H1 (cell line): ENCODE measurements at places on chromosomes 7 and 10. TPM values are rescaled to one million over a fixed set of nuclear protein-coding genes. Genes with fewer than 3 reads are reported as not detected.
A peak's percentile ranks its signal among the peaks of the same experiment; 100 is the strongest.

Gene PAPSS2
- 20.2 and 23.8 TPM in 2 replicates for total RNA-seq

Gene HECW1
- 10.5 and 12.7 TPM in 2 replicates for total RNA-seq

Gene CALML3
- not detected in 2 replicates for total RNA-seq

Gene MYL10
- total RNA-seq = 0.44 TPM in 1 of 2 replicates, not detected in the other

Gene PLA2G12B
- not detected in 2 replicates for total RNA-seq

Gene STX1A
- 9.9 and 13.5 TPM in 2 replicates for total RNA-seq

GRCh38 chr7:141342621-141343408 lies 208.4 kb upstream of the AGK start:
- DNase-seq = no peak

DNA sequence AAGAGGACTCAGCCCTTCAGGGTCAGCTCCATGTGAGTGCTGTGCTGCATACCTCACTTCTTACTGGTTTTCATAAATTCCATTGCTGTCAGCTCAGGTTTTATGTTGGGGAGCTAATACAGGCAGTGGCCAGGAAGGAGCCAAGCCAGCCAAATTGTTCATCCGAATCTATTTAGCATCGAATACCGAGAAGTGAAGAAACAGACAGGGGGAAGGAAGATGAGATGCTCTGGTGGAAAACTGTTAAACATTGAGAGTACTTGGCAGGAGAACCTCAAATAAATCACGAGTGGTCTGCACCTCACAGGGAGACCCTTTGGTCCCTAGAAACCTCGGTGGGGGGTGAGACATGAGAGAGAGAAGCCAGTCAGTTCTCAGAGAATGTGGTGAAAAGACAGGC lies 196.0 kb upstream of the TMEM72 start:
- DNase-seq = no peak

DNA sequence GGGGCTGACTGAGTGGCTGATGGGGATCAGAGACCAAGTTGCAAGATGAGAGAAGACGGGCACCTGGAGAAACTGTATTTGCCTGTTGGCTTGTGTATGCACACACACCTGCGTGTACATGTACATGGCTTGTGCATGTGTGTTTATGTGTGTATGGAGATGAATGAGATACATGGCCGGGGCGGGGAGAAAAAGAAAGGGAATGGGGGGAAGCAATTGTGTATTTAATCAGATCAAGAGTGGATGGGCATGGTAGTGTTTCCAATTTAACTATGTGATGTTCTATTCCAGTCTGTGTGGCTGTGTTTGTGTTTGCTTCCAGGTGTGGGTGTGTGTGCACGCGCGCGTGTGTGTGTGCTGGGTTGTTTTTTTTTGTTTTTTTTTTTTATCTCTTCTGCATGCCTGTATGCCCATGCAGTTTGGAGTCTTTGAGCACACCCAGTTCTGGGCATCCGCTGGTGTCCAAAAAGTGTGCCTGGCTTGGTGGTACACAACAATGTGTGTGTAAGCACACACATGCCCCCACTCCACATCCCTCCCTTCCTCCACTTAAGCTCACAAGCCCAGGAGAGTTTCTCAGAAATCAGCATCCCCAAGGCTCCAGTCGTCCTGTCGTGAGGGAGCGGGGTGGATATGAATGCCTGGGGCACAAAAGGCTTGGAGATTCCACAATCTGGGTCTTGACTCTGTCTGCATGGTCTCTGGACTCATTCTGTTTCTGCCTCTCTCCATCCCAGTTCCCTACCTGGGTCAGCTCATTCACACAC lies 2.5 kb upstream of the VGF start:
- no peak for DNase-seq

DNA sequence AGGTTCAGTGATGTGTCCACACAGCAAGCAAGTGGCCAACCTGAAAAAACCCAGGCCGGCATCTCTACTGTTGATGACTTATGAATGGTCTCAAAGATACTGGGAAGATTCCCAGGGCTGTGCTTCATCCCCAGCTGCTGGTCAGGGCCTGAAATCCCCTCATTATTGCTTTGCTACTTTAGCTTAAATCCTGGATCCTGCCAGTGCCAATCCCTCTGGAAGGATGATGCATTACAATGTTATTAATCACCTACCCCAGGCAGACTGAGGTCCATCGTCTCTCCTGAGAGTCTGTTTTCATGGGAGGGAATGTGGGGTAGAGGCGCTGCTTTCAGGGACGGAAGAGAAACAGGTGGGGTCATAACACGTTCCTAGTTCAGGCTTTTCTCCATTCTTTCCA lies 371.6 kb downstream of the RPS24 start:
- DNase-seq = no peak

- no peak for DNase-seq
Observed at GRCh38 chr10:62666275-62666674, 138.2 kb upstream of the ADO start.

DNA sequence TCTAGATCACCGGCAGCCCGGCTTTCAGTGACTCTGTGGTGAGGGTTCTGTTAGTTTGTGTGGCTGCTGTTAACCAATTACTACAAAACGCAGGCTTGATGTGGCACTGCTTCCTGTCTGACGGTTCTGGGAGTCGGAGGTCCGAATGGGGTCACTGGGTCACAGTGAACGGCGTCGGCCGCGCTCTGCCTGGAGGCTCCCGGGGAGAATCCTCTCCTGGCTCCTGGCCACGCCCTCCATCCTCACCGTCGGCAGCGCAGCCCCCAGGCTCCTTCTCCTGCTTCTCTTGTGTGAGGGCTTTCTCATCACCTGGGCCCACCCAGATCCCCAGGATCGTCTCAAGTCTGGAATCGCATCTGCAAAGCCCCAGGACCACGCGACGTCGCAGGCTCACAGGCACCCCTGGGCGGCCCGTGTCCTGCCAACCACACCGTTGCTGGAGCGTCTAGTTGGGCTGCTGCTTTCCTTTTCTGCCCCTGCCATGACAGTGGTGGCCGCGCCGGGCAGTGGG lies 31.8 kb upstream of the NKX6-2 start:
- no peak for DNase-seq

DNA sequence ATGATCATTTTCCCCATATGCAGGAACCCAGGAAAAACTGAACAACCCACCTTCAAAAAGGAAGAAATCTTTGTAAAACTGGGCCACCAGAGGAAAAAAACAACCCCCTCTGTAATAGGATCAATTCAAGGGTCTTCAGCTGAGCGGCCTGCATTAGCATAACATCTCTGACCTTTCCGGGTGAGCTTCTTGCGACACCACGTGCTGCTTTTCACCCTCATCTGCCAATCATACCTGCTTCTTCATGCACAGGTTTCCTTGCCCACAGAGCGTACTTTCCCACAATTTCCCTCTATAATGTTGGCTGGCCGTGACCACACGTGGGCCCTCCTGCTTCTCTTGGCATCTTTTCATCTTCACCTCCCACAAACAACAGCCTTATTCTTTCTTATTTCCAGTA lies 284.3 kb upstream of the NEBL start:
- DNase-seq = no peak

DNA sequence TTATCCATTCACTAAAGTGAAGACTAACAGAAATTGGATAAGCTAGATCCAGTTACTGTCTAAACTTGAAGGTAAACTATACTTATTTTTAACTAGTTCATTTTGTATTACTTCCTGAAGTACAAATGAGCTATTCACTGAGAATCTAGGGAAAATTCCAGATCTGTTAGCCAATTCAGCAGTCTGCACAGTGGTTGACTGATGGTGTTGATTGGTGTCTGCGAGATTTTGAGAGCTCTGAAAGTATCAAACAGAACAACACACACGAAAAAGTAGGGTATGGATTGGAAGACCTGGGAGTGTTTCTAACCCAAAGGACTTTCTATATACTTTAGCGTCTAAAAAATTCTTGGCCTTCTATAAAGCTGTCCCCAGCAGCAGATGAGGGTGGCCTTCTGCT lies 33.6 kb upstream of the AGR2 start:
- no peak for DNase-seq

- DNase-seq = no peak
Observed at GRCh38 chr7:121752706-121753105, 120.3 kb upstream of the PTPRZ1 start.

DNA sequence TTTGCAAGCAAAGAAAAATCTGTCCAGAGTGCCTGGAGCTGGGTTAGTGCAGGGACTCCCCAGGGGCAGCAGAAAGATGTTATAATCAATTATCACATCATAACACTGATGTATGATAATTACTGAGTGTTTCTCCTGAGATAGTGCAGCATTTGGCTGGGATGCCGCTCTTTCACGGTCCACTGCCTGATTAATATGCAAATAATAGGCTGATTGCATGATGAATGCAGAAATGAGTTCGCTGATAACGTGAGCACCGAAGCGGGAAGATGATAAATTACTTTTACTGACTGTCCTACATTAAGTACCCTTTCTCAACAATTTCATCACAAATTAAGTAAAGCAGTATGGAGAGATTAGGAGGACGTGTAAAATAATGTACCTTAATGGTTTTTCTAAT lies 71.4 kb upstream of the SH2B2 start:
- no peak for DNase-seq

DNA sequence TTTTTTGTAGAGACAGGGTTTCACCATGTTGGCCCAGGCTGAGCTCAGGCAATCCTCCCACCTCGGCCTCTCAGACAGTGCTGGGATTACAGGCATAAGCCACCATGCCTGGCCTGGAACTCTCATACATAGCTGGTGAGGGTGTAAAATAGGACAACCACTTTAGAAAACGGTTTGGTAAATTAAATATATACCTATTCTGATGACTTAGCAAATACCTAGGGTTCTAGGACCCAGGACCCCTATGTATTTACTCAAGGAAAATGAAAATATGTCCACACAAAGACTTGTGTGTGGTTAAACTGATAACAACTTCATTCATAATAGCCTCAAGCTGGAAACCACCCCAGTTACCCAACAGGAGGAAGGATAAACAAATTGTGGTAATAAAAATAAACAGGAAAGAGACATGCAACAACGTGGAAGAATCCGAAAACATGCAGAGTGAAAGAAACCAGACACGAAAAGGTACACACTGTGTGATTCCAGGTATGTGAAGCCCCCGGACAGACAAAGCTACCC lies 52.7 kb downstream of the CARD11 start:
- no peak for DNase-seq

- no peak for DNase-seq
Observed at GRCh38 chr10:13795653-13796555, 209.1 kb downstream of the PRPF18 start.

- no peak for DNase-seq
Observed at GRCh38 chr7:133945497-133945896, 181.6 kb upstream of the LRGUK start.

GRCh38 chr7:82360591-82361368 lies 82.8 kb downstream of the CACNA2D1 start:
- no peak for DNase-seq

DNA sequence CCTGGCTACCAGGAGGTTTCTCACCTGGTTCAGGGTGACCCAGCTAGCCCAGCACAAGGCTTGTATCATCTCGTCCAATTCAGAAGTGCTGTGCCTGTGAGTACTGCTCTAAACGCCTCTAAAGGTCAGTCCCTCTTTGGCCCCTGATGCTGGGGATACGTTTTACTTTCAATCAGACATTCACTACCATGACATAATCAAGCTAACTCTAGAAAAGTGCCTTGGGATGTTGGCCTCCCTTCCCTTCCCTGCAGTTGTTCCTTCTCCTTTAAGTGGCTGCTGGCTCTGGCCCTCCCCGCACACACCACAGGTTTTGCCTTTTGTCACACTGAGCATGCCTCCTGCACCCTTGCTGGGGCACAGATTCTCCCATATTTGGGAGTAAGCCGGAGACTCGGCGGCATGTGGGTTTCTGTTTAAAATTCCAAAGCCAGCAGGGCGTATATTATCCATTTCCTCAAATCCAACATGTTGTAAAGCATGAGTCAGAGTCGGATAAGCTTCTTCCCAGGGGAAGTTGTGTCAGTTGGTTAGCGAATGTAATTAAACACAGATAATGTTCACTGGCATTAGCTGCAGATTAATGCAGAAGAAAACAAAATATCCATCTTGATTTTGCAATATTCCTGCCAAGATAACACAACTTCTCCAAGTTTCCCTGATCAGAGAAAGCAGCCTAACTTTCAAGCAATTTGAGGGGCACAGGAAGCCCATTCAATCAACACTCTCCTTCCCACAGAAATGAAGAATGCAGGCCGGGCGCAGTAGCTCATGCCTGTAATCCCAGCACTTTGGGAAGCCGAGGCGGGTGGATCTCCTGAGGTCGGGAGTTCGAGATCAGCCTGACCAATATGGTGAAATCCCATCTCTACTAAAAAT lies 31.8 kb upstream of the VCL start:
- DNase-seq = peak; percentile 96

DNA sequence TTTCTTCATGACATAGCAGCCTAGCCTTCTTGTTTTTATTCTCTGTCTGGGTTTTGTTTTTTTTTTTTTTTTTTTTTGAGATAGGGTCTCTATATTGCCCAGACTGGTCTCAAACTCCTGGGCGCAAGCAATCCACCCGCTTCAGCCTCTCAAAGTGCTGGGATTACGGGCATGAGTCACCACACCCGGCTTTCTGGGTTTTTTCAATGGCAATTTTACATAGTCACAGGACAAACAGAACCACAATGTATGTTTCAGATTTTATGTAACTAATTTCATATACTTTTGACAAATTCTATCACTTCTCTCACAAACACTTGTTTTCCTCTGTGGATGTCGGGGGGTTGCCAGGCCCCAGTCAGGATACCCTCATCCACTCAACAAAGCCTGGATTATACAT lies 16.5 kb downstream of the DOCK4 start:
- DNase-seq = no peak

DNA sequence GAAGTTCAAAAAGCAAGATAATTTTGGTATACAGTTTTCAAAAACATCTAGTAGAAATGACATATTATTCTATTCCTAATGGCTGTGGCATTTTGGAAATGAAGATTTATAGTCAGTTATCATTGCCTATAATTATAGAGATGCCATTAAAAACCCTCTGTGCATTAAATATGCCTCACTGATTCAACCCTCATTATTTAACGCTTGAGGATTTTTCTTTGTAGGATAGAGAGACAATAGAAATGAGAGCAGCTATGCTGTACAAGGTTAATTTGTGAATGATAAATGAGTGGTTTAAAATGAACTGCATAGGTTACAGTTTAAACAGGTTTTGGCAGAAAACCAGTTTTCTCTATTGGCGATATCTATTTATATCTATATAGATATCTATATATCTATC lies 32.2 kb upstream of the SEMA3A start:
- no peak for DNase-seq

DNA sequence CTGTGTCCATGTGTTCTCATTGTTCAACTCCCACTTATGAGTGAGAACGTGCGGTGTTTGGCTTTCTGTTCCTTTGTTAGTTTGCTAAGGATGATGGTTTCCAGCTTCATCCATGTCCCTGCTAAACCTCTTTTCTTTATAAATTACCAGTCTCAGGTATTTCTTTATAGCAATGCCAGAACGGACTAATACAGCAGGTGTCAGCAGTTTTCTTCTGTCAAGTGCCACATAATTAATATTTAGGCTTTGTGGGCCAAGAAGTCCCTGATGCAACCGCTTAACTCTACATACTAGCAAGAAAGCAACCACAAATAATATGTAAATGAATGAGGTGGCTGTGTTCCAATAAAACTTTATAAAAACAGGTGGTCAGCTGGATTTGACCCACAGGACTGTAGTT lies 26.3 kb upstream of the C1QL3 start:
- no peak for DNase-seq

- no peak for DNase-seq
Observed at GRCh38 chr10:57741751-57742150, 525.9 kb downstream of the IPMK start.

- DNase-seq = no peak
Observed at GRCh38 chr7:78690174-78690573, 763.3 kb downstream of the MAGI2 start.
